Retinal pigment epithelial cell (primary cell): ENCODE measurements at places on chromosomes 3 and 15.

DNA sequence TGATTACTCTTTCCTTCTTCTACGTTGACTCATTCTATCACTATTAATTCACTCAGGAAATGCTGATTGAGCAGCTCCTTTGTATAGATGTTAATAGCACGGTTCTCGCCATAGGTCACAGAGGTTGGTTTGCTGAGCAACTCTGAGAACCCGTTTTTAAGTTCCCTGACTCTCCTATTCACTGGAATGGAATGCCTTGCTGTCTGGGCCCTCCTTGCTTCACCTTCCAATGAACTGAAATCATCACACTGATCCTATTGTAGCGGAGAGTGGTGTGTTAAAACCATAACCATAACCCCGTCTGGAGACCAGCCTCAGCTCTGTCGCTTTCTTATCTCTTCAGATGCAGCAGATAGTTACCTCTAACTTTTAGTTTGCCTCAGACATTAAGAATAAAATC lies 323.6 kb downstream of the GABRB3 start:
- DNase-seq, result peak; percentile 55

DNA sequence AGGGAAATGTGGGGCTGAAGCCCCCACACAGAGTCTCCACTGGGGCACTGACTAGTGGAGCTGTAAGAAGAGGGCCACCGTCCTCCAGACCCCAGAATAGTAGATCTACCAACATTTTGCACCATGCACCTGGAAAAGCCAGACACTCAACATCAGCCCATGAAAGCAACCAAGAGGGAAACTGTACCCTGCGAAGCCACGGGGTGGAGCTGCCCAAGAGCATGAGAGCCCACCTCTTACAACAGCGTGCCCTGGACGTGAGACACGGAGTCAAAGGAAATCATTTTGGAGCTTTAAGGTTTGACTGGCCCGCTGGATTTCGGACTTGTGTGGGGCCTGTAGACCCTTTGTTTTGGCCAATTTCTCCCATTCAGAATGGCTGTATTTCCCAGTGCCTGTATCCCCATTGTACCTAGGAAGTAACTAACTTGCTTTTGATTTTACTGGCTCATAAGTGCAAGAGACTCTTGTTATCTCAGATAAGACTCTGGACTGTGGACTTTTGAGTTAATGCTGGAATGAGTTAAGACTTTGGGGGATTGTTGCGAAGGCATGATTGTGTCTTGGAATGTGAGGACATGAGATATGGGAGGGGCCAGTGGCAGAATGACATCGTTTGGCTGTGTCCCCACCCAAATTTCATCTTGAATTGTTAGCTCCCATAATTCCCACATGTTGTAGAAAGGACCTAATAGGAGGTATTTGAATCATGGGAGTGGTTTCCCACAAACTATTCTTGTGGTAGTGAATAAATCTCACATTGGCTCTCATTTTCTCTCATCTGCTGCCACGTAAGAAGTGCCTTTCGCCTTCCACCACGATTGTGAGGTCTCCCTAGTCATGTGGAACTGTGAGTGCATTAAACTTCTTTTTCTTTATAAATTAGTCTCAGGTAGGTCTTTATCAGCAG lies 105.8 kb downstream of the CBLB start:
- DNase-seq, result no peak

GRCh38 chr3:113166357-113166718 lies 45.0 kb upstream of the BOC start:
- no peak for DNase-seq

DNA sequence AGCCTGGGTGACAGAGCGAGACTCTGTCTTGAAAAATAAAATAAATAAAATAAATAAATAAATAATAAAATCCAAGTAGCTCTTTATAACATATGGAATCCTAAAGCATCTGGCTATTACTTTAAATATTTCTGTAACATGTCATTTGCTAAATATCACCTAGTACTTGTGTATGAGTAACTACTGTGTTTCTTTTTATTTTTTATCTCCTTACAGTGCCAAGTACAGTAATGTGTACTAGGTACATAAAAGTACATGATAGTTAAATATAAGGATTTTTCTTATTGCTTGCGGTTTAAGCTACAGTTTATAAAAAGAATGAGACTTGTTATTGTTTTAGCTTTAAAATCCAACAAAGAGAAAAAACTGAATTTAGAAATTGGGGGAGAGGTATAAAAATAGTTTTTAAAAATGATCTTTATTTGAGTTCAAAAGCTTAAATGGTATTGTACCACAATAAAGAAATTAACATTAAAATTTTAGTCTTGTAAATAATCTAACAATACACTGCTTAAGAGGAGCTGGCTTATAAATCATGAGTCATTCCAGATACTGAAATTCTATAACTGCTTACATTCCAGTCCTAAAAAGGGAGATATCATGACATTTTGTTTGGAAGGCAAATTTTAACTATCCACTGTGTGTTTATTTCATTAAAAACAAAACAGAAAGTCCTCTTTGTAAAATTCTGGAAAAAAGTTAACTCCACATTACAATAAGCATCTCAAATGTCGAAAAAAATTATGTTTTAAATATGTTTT lies 73.1 kb downstream of the FGF7 start:
- DNase-seq, result no peak

GRCh38 chr3:55364421-55364820 lies 122.7 kb downstream of the WNT5A start:
- no peak for DNase-seq

DNA sequence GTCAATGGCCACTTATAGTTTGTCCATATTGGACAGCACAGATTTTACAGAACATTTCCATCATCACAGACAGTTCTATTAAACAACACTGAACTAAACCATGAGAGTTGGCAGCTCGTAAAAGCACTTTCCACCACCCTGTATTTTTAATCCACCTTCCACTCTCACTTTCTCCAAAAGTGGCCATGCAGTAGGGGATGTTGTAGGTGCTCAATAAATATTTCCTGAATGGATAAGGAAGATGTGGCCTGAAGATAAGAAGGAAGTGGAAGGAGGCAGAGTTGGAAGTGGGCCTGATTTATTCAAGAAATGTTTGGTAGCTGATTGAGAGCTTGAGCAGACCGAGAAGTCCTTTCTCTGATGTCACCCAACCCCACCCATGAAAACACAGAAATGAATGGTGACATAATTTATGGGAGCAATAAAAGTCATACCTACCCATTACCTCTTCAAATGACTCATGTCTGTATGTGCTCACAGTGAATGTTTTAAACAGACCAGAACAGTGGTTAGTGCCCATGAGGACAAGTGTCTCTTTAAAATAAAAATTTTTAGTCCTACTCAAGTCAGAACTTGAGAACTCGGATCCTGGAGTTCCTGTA lies 39.6 kb upstream of the CTNNB1 start:
- no peak for DNase-seq

DNA sequence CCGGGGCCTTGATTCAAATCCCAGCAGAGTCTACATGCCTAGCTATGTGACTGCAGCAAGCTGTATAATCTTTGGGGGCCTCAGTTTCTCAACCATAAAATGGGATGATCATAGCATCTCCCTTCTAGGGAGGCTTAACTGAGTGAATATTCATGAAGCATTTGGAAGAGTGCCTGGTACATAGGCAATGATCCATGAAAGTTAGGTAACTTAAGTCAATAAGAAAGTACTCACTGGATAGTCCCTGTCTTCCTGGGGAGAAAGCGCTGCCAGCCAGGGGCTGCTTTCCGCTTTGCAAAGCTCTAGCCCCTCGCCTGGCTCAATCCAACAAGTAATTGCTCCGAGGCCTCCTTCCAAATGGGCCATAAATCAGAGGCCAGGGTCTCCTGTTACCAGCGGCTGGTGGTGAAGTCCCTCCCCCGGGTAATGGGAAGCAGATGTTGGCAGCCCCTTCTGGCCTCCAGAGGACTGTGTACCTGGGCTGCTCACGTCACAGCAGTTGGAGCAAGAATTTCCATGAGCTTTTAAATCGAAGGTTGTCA lies 521.9 kb upstream of the PROK2 start:
- no peak for DNase-seq

- DNase-seq, result peak; percentile 30
Observed at GRCh38 chr3:43953814-43954692, 263.3 kb downstream of the ABHD5 start.

DNA sequence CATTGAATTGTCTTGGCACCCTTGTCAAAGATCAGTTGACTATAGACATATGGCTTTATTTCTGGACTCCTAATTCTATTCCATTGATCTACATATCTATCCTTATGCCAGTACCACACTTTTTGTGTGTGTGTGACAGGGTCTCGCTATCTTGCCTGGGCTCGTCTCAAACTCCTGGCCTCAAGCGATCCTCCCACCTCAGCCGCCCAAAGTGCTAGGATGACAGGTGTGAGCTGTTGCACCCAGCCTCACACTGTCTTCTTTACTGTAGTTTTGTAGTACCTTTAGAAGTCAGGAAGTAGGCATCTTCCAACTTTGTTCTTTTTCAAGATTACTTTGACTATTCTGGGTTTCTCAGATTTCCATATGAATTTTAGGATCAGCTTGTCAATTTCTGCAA lies 24.3 kb downstream of the CDAN1 start:
- DNase-seq, result no peak

DNA sequence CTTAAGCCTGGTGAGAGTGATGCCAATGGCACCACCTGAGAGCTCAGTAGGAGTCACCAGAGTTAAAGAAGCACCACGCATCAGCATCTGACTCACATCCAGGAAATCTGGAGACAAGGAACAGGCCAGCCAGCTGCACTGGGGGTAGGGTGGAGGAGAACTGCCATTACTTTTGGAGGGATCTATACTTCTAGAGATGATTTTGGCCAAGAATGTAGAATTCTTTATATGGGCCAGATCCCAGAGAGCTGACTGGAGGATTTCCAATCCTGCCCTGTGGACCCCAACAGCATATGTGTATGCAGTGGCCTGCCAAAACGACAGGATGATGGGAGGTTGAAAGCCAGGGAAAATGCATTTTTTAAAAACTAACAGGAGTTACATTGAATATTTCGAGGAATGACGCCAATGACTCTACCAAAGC lies 29.8 kb downstream of the CCR3 start:
- DNase-seq, result no peak
